ENCODE measurements at places on chromosomes 2 and 18.

DNA sequence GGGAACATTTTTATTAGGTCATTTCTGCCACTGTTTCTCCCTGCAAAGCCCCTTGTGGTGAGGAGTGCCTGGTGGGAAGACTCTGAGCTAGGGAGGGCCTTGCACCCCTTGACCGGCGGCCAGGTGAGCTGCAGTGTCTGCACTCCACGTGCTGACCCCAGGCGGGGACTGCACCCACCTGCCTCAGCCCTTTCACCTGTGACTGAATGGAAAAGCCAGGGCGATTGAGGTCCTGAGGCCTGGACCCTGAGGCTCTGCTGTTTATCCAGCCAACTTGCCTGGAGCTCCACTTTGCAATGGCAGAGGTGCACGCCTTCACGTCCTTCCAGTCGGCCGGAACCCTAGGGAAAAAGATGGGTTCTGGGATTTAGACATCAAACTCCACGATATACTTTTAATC is 53.1 kb downstream of the TMEM18 start:
- no peak for DNase-seq

GRCh38 chr2:188293601-188294351 is 2.1 kb downstream of the GULP1 start:
- no peak for DNase-seq

DNA sequence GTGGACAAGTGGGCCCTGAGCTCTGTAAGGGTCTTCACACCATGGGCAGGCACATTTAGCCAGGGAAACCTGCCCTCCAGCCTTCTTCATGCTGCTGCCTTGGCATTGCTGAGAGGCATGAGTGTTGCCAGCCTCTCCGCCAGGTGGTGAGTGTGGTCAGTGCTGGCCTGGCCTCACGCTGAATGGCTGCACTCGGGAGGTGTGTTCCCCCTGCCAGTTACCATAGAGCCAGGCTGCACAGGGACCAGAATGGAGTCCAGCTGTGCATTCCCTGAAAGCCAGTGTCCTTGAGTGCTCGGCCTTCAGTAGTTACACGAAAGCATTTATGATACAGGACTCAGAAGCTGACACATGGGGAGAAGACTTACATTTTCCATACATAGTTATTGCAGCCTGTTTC is 139.7 kb downstream of the ATP9B start:
- no peak for DNase-seq

- no peak for DNase-seq
Measured at GRCh38 chr2:193566886-193567285, 1372.2 kb upstream of the TMEFF2 start.

DNA sequence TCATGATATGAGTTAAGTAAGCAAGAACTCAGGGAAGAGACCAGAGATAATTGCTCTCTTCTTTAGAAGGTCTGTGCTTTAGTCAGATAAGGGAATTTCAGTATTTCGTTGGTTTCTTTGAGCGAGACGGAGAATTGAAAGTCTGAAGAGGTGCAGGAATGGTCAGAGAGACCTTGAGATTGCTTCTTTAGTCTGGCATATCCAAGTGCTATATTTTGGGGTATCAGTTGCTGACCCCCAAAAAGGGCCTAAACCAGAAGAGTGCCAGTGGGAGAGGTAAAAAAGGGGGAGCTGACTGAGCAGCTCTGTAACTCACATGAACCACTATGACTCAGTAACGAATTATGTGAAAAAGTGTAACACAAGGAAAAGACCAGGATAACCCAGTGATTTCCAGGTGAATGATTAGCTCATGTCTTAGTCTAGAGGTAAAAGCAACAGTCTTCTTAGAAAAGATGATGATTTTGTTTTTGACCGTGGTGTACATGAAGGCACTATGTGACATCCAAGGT is 932.9 kb downstream of the TDRD15 start:
- DNase-seq: no peak

GRCh38 chr2:182941121-182941722 is 74.8 kb upstream of the FRZB start:
- DNase-seq: no peak

DNA sequence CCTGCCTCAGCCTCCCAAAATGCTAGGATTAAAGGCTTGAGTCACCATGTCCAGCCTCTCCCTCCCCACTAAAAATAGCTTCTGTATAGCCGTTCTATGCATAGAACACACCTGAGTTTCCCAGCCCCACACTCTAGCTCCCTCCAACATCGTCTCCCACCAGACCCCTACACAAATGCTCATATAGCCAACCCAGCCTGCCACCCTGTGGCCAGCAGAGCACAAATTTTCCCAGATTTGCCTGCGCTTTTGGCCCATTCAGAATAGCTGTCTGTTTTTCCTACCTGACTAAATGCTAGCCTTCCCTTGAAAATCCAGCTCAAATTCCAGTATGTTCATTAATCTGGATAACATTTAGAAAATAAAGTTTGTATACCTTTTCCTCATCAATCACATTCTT is 22.8 kb downstream of the TRABD2A start:
- no peak for DNase-seq

DNA sequence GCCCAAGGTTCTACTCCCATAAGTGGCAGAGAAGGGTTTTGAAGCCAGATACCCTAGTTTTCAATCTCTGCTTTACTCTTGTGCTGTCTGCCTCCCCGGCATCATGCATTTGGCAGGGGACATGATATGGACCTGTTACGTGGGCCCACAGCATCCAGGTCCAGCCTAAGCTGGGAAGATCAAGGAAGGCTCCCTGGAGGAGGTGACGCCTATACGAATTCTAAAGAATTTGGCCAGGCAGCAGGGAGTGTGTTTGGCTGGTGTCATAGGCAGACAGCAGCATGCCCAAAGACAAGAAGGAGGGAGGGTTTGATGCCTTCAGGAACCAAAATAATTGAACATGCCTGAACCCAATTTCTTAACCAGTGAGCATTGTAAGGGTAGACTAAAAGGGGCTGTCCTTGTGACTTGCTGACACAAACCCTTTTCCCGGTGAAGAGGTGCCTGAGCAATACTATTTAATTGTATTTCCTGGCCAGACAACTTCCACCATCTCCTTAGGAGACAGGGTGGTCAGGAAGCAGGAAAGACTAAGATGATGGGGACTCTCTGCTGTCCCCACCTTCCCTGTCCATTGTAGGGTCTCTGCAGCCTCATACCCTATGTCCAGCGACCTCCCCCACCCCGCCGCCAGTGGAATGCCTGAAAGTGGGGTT is 21.3 kb downstream of the NRP2 start:
- DNase-seq: no peak

DNA sequence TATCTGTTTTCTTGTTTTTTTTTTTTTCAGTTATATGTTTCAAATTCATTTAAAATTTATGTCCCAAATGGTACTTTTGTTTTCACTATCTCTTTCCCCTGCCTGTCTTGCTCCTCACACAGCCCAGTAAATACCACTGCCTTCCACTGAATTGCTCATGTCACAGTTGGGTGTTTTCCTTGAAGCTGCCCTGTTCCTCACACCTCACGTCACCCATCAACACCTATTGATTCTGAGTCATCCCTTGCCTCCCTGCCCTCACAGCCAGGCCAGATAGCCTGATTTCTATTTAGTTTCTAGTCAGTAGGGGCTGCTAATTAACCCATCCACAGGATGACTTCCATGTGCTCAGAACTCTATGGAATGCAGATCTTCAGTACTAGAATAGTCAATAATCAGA is 25.3 kb downstream of the FSHR start:
- DNase-seq: no peak

DNA sequence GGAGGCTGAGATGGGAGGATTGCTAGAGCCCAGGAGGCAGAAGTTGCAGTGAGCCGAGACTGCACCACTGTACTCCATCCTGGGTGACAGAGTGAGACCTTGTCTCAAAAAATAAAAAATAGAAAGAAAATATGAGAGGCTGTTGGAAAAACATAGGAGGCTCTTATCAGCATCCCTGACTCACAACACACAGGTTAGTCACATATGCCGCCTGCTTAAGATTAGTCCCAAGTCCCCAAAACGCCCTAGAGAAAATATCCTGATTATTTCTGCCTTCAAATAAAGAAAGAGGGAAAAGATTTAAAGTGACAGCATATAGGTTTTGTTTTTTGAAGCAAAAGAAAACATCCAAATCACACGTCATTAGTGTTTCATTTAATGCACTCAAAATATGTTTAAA is 29.8 kb upstream of the GALM start:
- DNase-seq: no peak

- no peak for DNase-seq
Measured at GRCh38 chr18:8314124-8314523, 295.1 kb upstream of the RAB12 start.

DNA sequence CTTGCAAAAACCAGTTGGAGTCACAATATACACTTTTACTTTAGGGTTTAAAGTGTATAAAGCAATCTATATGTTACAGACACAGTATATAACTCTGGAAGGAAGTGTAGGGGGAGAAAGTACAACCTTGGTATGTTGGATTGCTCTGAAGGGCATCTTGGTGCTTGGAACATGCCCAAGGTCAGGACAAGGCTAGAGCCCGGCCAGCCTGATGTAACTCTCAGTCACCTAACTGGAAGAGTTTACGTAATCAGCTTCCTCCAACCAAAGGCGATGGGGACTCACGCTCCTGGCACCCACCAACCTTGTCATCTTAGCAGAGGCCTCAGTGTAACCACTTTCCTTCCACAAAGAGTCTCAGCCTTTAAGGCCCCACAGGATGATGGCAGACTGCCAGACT is 181.1 kb upstream of the ACAA2 start:
- DNase-seq: no peak

DNA sequence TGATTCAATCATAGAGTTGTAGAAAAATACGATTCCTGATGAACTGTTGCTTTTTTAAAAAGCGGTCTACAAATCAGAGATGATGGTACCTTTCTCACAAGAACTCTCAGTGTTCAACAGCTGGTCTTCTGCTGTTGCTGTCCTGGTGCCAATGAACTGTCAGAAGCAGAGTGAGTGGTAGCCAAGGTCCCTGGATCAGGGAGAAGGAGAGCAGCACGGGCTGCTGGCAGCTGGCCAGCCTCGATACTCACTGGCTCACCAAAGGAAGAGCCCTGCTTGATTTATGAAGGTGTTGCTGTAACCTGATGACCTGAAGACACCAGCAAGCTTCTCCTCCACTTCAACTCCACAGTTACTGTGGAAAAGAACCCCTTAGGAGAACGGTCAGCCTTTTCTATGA is 300.8 kb upstream of the SOX11 start:
- no peak for DNase-seq

DNA sequence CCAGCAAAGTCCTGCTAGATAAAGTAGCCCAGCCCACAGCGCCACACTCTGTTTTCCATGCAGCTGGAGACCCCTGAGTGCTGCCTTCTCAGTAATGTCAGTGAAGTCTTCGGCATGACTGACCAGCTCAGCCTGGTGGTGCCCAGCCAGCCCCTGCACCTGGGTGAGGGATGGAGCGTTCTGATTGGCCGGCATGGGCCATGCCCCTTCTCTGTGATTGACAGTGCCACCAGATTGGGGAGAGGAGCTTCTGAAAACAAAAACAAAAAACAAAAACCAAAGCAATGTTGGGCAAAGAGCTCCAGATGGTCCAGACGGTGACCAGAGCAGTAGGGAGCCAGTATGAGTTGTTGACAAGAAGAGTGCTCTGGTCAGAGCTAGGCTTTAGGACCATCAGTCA is 122.6 kb downstream of the DYSF start:
- DNase-seq: no peak

- no peak for DNase-seq
Measured at GRCh38 chr2:111022633-111023032, 98.1 kb upstream of the BCL2L11 start.

GRCh38 chr18:34648269-34648985 is 61.7 kb upstream of the DTNA start:
- DNase-seq: no peak

DNA sequence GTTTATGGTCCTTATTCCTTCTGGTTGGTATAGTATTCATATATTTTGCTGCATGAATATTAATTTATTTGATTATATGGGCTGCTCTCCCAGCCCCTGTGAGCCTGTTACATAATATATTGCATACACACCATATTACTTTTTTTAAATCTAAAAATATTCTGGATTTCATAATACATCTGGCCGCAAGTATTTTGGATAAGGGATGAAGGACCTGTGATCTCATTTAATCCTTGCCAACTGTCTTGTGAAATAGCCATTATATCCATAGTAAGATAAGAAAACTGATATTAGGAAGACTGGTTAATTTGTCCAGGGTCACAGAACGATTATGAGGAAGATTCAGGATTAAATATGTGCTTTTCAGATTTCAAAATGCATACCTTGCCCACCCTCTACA is 433.6 kb downstream of the LPIN1 start:
- DNase-seq: no peak

- DNase-seq: no peak
Measured at GRCh38 chr2:189536830-189537229, 43.8 kb downstream of the SLC40A1 start.

DNA sequence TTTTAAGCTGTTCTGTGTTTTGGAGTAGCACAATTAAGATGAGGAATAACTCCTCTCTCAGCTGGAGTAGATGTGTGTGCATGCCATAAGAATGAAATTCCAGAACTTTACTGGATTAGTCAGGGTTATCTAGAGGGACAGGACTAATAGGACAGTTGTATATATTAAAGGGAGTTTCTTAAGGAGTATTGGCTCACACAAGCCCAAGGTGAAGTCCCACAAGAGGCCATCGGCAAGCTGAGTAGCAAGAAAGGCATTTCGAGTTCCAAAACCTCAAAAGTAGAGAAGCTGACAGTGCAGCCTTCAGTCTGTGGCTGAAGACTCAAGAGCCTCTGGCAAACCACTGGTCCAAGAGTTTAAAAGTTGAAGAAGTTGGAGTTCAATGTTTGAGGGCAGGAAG is 113.7 kb downstream of the RIT2 start:
- no peak for DNase-seq

DNA sequence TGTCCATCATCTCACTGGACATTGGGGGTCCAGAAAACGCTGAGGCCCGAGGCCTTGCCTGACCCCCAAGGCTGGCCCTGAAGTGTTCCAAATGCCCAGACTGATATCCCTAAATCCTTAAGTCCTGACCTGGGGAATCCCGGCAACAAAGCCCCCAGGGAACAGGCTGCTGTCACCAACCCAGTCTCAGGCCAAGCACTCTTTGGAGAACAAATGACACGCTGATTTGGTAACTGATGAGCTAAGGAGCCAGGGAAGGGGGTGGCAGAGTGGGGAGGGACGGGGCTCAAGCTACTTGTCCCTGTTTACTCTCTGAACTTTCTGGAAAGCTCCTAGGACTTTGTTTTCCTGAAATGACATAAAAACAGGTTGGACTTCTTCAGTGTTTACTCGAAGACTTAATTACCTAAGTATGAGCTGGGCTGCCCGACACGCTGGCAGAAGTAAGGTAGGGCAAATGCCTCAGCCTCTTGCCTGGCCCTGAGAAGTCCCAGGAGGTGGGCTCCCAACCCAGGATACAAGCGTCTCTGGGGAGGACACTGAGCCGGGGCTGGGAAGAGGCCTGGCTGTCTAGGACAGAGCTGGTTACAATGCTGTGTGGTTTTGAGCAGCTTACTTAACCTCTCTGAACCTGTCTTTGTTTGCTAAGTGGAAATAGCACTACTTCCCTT is 105.5 kb upstream of the GLI2 start:
- DNase-seq: no peak

- no peak for DNase-seq
Measured at GRCh38 chr18:44951748-44952147, 271.1 kb downstream of the SETBP1 start.

GRCh38 chr2:6828299-6828584 is 37.5 kb downstream of the CMPK2 start:
- DNase-seq: no peak
